ENCODE measurements at places on chromosomes 6 and 20. TPM values are rescaled to one million over a fixed set of nuclear protein-coding genes. Genes with fewer than 3 reads are reported as not detected.

TFAP2B gene
- polyA plus RNA-seq = not detected

DNA sequence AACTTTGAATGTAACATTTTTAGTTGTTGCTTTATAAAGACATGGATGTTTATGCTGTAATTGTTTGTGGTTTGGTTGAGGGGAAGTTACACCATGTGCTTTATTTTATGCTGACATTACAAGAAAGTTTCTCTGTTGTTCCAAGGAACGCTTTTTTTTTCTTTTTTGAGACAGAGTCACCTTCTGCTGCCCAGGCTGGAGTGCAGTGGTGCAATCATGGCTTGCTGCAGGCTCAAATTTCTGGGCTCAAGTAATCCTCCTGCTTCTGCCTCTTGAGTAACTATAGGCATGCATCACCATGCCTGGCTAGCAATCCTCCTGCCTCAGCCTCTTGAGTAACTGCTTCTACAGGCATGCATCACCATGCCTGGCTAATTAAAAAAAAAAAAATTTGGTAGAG is 21.0 kb upstream of the IFNGR1 start:
- DNase-seq = peak; percentile 85

GRCh38 chr6:8556370-8557013 is 121.1 kb upstream of the SLC35B3 start:
- no peak for DNase-seq

DNA sequence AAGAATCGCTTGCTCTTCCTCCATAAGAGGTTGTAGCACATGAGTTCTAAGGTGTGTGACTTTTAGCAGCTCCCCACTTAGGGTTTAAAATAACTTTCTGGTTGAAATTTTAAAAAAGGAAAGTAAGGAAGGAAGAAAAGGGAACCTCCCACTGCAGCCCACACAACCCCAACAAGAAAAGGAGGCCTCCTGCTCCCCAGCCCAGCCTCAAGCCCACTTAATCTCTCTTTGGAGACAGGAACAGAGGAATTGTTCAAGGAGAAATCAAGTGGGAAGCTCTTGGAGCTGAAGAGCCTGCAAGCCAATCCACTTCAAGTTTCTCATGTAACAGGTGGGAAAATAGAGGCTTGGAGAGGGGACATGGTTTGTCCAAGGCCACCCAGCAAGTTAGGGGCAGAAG is 39.1 kb upstream of the PREX1 start:
- DNase-seq = no peak

Measured in sigmoid colon (tissue), 7 donors.